ENCODE measurements at places on chromosomes 12 and 14. TPM values are rescaled to one million over a fixed set of nuclear protein-coding genes. Genes with fewer than 3 reads are reported as not detected.

The ATL1 gene
- total RNA-seq: 12.2 TPM

The PGF gene
- total RNA-seq: 10.5 TPM

The FGF6 gene
- total RNA-seq: not detected

The PROX2 gene
- 0.97 TPM for total RNA-seq

The LBHD2 gene
- total RNA-seq: not detected

The PTPRO gene
- total RNA-seq: 0.30 TPM

The OR6C2 gene
- not detected for total RNA-seq

DNA sequence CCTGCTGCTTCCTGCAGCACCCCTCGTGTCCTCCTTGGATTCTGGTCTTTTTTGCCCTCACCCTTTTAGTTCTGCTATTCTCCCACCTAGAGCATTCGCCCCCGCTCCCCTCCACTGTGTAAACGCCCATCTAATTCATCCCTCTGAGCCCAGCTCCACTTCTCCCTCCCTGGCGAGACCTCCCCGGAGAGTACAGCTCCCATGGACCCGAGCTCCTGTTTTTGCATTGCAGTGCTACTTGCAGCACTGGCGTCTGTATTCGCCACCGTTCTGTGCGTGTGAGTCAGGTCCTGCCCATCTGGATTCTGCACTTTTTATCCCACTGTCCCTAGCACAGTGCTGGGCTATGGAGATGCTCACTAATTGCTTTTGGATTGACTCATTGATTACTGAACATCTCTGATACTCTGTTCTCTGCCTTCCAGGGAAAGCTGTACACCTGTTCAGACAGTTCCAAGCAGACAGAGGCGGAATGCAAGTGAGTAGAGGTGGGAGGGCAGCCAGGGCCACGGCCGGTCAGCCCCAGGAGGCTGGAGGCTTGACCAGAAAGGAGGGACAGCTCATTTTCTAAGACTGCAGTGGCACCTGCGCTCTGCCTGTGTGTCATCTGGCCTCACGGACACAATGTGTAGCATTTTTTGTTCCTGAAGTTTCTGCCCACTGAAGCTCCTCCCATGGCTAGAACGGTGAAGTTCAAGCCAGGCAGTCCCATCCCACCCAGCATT, 188.4 kb upstream of the FKBP4 start:
- H3K27ac ChIP-seq: no peak overlapping the region
- no peaks in the 10 kb centered on the region for H3K27me3 ChIP-seq
- H3K4me1 ChIP-seq: no peaks in the 10 kb centered on the region
- peaks cover 5% of the 10 kb centered on the region for H3K36me3 ChIP-seq
- no peak overlapping the region for H3K4me3 ChIP-seq

DNA sequence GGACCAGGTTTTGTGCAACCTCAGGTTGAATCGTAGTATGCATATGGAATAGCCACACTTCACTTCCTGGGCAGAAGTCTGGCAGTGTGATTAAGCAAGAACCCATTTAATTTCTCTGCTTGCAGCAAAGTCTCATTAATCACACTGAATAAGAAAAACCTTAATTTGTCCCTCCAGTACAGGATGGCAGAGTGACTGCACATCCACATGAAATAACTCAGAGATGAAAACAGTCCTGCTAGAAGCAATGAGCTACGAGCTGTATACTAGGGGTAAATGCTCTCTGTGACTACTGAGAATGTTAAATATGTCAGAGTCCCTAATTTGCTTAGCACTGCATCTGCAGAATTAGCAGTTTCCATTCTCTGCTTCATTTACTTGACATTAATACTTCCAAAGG, 88.9 kb downstream of the ACSS3 start:
- no peak for DNase-seq
- no peaks in the 10 kb centered on the region for H3K36me3 ChIP-seq
- no peak overlapping the region for H3K27ac ChIP-seq
- no peaks in the 10 kb centered on the region for H3K4me1 ChIP-seq
- no peak overlapping the region for H3K4me3 ChIP-seq
- H3K27me3 ChIP-seq: no peaks in the 10 kb centered on the region

DNA sequence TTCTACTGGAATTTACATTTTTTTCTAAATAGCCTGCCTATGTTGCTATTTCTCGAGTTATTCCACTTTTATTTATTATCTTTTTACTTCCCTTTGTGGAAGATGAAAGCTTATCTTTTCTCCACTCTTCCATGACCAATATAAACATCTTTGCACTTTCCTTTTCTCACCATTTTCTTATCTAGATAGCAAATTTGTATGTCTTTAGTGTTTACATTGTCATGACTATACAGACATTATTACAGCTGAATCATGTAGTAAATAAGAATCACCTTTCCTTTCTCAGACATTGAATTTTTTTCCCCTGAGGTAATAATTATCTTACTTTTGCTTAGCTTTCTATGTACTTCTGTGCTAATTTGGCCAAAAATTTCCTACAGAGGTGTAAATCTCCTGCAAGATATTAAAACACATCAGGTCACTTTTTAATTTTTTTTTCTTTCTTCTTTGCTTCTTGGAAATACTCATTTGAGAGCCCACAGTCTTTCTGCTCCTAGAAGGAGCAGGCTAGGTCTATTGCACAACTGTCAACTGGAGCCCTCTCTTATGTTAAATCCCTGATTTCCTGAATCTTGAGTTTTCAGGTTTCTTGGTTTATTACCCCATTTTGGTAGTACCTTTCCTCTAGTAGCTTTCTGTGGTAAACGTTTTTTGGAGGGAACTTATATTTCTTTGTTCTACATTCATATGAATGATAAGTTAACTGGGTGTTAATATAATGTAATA, 109.0 kb upstream of the ATP2B1 start:
- no peaks in the 10 kb centered on the region for H3K4me1 ChIP-seq
- H3K4me3 ChIP-seq: no peak overlapping the region
- DNase-seq: no peak
- H3K27me3 ChIP-seq: no peaks in the 10 kb centered on the region
- H3K27ac ChIP-seq: no peak overlapping the region
- H3K36me3 ChIP-seq: no peaks in the 10 kb centered on the region

DNA sequence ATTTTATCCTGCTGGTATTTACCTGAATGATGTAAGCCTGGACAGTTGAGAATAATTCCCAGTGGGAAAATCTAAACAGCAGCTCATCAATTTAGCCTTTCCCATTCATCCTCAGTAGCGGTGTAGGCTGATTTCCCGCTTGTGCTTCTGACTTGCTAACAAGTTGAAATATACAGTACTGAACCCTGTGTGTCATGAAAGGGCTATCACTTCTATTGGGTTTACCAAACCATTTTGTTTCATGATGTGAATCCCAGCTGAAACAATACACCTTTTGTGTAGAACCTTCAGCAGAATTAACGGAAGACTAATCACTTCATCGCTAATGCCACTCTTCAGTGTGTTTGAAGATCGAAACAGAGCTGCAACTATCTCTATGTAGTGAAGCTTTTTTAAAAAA, 88.4 kb downstream of the POLR3B start:
- H3K27me3 ChIP-seq: no peaks in the 10 kb centered on the region
- no peak overlapping the region for H3K4me3 ChIP-seq
- H3K4me1 ChIP-seq: no peaks in the 10 kb centered on the region
- no peak overlapping the region for H3K27ac ChIP-seq
- H3K36me3 ChIP-seq: peaks cover 10% of the 10 kb centered on the region

DNA sequence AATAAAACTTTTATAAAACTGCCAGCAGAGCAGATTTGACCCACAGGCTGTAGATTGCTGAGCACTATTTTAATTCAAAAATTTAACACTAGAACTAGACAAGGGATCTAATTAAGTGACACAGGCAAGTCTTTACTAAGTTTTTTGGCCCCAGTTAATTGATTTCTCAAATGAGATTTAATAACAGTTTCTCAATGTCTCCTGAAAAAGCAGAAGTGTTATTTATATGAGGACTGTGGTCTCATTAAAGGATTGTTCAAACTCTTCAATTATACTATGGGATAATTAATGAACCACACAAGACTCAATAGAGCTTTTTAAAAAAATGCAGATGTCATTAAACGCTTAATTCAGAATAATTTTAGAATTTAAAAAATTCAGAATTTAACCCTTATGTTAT, 1.9 kb downstream of the HEATR5A start:
- no peak for DNase-seq
- H3K4me1 ChIP-seq: peaks cover 42% of the 10 kb centered on the region
- no peak overlapping the region for H3K27ac ChIP-seq
- H3K36me3 ChIP-seq: no peaks in the 10 kb centered on the region

DNA sequence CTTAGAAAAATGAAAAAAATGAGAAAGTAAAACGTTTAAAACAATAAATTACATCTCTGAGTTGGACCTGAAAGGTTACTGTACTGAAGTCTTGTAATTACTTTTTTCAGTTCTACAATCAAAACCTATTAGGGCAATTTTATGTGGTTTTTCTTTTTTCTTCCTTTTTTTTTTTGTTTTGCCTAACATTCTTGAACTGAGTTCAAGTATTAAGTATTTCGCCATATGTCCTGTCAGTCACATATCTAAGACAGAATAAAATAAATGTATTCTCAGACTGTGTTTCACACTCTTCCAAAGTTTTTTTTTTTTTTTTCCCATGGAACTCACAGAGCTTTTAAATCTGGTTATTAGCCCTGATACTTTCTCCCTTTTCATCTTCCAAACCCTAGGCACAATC, 172.0 kb downstream of the BCAT1 start:
- H3K36me3 ChIP-seq: no peaks in the 10 kb centered on the region
- no peaks in the 10 kb centered on the region for H3K4me1 ChIP-seq
- H3K27me3 ChIP-seq: no peaks in the 10 kb centered on the region
- DNase-seq: no peak
- H3K27ac ChIP-seq: no peak overlapping the region

DNA sequence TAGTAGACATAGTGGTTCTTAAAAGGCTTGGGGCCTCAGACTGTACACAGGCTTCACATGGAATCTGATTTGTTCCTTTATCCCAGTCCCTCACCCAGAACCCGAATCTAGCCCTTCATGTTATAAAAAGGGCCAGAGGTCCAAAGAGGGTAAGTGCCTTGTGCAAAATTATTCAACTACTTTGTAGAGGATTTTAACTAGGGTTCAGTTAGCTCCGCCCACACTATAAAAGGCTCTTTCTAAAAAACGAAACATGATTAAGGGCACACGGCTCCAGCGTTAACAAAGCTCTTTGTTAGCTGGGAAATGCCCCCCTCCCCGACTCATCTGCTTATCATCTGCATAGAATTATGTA, 3.2 kb upstream of the SOCS2 start:
- peaks cover 19% of the 10 kb centered on the region for H3K27me3 ChIP-seq
- no peaks in the 10 kb centered on the region for H3K36me3 ChIP-seq
- peaks cover 48% of the 10 kb centered on the region for H3K4me1 ChIP-seq
- DNase-seq: no peak
- H3K27ac ChIP-seq: no peak overlapping the region

- H3K4me3 ChIP-seq: no peak overlapping the region
- no peak overlapping the region for H3K27ac ChIP-seq
- no peaks in the 10 kb centered on the region for H3K27me3 ChIP-seq
- H3K4me1 ChIP-seq: peaks cover 4% of the 10 kb centered on the region
- no peak for DNase-seq
Measured at GRCh38 chr14:53124786-53125185, 28.3 kb downstream of the DDHD1 start.

DNA sequence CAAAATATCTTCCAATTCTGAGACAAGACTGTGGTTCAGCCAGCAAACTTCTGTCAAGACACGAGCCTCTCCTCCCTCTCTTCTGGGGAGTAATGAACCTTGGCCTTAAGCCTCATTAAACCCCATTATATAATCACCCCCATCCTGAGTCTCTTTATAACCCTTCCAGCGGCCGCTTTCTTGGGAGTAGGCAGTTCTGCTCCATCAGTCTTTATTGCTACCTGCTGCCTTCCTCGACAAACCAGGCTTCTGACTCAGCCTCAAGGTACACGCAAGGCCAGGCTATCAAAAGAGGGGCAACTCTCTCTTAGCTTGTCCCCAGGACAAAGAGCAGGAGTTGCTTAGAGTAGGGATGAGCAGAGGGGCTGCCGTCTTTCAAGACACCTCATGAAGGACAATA, 300.8 kb upstream of the NOS1 start:
- peaks cover 4% of the 10 kb centered on the region for H3K27me3 ChIP-seq
- H3K27ac ChIP-seq: no peak overlapping the region
- no peak for DNase-seq
- H3K4me3 ChIP-seq: no peak overlapping the region
- H3K4me1 ChIP-seq: no peaks in the 10 kb centered on the region
- H3K36me3 ChIP-seq: no peaks in the 10 kb centered on the region

- H3K36me3 ChIP-seq: no peaks in the 10 kb centered on the region
- H3K27me3 ChIP-seq: peaks cover 49% of the 10 kb centered on the region
- no peak overlapping the region for H3K4me3 ChIP-seq
- H3K4me1 ChIP-seq: peaks cover 7% of the 10 kb centered on the region
Measured at GRCh38 chr14:97029800-97030199, 232.6 kb downstream of the VRK1 start.

DNA sequence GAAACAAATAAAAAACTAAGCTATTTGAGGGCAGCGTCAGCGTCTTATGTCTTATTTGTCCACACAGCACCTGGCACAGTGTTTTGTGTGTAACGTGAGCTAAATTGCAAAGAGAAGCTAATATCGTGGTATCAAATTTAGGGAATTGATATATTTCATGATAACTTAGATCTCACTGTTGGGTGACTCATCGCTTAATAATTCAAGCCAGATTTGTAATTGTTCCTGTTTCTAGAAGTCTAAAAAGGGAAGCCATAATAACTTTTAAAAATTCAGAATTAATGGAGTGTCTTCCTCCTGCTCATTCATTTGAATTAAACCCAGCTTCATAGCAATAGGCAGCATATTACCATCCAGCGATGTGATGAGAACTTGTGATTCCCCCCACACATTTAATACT, 214.7 kb downstream of the PDZRN4 start:
- no peaks in the 10 kb centered on the region for H3K4me1 ChIP-seq
- no peak overlapping the region for H3K27ac ChIP-seq
- no peak overlapping the region for H3K4me3 ChIP-seq
- H3K36me3 ChIP-seq: no peaks in the 10 kb centered on the region
- no peak for DNase-seq
- H3K27me3 ChIP-seq: no peaks in the 10 kb centered on the region

DNA sequence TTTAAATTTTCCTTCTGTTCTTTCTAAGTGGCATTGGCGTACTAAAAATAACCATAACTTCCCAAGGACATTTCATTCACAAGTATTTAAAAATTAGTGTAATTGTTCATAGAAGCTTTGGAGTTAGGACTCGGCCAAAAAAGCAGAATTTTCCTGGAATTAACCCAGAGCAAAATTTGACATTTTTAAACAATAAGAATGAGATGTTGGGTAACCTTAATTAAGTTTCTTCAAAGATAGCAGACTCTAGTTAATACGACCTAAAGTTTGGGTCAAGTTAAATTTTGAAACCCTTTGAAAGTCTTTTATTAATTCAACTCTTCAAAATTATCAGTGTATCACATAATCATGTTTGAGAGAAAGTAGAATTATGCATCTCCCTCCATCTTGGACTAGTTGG, 118.3 kb downstream of the AKAP6 start:
- no peak overlapping the region for H3K4me3 ChIP-seq
- H3K4me1 ChIP-seq: no peaks in the 10 kb centered on the region
- H3K27me3 ChIP-seq: no peaks in the 10 kb centered on the region
- H3K36me3 ChIP-seq: no peaks in the 10 kb centered on the region
- no peak for DNase-seq

- peaks cover 17% of the 10 kb centered on the region for H3K4me1 ChIP-seq
- H3K36me3 ChIP-seq: no peaks in the 10 kb centered on the region
- no peaks in the 10 kb centered on the region for H3K27me3 ChIP-seq
Measured at GRCh38 chr12:27523305-27523641, 733 bp upstream of the PPFIBP1 start.
